ENCODE measurements at places on chromosomes 1 and 21.

GRCh38 chr1:6802454-6802853 lies 17.2 kb downstream of the CAMTA1 start:
- no peak for DNase-seq

GRCh38 chr21:29661672-29662442 lies 277.9 kb downstream of the GRIK1 start:
- DNase-seq = no peak

DNA sequence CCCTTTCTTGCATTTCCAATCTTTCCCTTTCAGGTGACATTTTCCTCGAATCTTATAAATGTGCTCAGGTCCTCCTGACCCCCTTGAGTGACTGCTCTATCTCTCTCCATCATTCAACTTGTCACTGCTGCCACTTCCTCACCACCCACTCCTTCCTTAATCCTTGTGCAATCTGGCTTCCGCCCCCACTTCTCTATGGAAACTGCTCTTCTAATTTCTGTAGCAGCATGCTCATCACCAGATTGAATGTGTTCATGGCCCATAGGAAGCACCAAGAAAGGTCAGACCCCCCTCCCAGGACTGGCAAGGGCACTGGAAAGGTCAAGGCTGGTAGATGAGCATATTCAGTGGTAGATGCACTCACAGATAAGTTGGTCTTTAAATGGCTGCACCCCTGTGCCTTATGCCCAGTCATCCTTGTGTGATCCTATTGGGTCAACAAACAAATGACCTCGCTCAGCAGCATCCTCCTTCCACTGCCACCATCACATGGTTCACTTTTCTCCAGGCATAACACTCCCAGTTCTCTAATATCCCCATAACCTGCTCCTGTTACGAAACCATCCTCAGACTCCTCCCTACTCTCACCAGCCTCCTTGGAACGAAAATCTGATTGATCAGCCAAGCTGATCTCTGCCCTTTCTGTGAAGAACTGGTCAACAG lies 288.5 kb upstream of the POU3F1 start:
- DNase-seq = no peak

DNA sequence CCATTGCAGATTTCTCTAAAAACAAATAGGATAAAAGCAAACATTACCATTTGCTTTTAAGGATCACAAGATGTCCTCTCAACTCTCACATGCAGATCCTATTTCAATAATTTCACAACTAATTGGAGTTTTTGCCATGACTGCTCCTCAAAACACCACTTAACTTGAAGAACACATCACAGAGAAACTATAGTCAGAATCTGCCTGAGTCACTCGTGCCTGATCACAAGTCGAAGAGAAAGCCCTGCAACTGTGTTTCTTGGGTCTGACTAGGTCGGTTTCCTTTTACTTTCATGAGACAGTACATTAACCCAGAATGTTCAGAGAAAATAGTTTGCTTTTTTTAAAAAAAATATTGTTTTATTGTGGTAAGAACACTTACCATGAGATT lies 46.3 kb upstream of the SMYD2 start:
- no peak for DNase-seq

GRCh38 chr1:22256213-22256512 lies 113.3 kb upstream of the WNT4 start:
- no peak for DNase-seq

DNA sequence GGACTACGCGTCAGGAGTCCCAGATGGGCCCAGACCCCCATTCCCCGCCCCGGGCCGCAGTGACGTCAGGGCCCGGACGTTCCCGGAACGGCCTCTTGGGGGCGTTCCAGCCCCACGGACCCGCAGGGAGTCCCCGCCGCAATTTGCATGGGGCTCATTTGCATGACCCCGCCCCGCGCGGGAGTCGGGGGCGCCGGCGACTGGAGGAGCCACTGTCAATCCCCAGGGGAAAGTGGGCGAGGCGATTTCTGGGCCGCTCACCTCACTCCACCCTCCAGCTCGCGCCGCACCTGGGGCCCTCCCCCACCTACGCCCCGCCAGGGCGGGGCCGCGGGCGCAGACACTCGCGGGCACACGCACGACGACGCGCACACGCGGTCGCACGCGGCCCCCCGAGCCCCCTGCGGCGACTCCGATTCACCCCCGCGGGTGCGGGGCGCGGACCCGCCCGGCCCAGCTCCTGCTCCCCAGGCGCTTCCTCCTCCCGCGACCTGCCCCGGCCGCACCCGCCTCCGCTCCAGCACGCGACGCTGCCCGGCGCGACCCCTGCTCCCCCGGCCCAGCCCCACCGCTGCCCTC lies 13.2 kb downstream of the AGRN start:
- peak; percentile 70 for DNase-seq

DNA sequence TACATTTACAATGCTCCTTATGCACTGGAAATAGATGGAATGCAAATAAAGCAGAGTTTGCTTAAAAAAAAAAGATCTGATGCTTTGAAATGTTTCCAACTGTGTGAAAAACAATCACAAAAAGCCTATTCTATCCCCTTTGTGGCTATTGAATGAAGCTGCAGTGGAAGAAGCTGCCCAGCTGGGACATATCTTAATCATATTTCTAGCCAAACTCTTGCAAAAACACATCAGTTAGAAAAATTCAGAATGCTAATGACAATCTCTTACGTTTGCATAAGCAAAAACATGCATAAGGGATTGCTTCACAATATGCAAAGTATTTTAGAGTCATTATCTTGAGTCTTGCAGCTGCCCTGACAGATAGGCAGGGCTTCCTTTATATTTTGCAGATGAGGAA lies 526.4 kb upstream of the USP24 start:
- no peak for DNase-seq

DNA sequence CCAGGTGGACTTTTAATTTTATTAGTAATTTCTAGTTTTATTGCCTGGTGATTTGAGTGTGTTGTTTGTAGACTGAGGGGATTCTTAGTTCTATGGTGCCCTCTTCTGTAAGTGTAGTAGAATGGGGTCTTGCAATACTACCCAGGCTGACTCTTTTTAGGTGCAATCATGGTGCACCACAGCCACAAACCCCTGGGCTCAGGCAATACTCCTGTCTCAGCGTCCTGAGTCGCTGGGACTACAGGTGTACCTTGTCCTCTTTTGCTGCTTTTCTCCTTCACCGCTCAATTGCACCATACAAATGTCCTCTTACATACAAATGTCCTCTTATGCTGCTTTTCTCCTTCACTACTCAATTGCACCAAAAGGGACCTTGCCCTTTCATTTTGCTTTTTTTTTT lies 43.1 kb downstream of the SCP2 start:
- DNase-seq = no peak
